ENCODE measurements at places on chromosomes 5 and 9.

GRCh38 chr5:139667730-139668063, 19.5 kb downstream of the CXXC5 start:
- no peak for DNase-seq

DNA sequence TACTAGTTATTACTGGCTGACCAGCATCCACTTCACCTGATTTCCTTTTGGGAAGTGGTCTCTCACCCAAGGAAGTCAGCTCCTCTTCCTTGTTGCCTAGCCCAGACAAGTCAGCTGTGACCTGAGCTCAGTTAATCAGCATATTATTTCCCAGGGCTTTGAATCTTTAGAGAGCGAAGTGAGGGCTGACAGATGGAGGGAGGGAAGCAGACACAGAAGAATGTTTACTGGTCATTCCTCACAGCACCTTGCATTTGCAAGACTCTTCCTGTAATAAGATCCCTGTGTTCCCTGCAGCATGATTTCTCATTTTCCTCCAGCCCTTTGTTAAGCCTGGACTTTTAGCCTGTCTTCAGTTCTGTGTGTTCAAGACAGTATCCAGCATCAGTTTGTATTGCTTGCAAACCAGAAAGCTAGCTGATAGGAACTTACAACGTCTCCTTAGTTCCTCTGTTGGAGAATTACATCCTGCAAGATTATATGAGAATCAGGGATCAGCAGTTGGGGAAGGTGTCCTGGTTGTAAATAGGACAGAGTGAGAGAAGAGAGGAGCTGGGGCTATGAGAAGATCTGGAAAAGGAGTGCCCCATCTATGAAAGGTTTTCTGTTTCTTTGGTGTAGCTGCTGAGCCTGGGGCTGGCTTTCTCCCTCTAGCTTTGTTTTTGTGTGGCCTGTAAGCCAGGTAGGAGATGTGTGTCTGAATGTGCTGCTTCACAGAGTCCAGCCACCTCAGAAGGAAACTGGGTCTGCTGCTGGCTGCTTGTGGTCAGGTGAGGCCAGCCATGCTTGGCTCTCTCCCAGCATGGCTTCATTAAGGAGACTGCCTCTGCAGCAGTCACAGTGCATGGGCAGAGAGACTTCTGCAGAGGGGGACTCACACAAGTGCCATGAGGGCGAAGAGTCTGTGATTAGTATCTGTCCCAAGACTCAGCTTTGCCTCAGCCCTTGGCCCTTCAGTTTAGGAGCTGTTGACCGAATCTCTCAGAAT, 50.3 kb downstream of the MAN2A1 start:
- no peak for DNase-seq

DNA sequence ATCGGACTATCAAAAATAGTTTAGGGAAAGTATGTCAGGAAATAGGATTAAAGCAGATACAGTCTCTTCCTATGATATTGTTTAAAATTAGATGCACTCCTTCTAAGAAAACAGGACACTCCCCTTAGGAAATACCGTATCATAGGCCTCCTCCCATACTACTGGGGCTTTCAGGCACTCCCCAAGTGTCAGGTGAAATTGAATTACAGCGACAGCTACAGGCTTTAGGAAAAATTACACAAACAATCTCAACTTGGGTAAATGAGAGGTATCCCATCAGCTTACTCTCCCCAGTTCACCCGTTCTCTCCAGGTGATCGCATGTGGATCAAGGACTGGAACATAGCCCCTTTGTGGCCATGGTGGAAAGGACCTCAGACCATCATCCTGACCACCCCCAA, 110.4 kb upstream of the EPB41L4A start:
- DNase-seq = no peak

DNA sequence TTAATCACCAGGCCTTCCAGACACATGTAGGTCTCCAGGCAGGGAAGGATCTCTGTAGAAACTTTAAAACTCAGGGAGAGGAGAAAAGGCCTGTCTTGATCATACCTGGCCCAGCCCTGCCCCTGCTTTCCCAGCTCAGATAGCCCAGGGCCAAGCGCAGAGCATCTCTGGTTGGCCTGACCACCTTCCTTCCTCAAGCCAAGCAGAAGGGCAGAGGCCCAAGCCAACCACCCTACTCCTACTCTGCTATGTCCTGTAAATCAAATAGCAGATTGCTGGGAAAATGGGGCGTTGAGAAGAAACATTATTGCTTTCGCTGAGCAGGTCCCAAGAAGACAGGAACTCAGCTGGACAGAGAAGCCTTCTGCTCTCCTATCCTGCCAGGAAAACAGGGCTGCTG, 14.3 kb downstream of the ENHO start:
- no peak for DNase-seq

- peak; percentile 8 for DNase-seq
Measured at GRCh38 chr5:76790632-76791290, 28.1 kb upstream of the F2RL1 start.

DNA sequence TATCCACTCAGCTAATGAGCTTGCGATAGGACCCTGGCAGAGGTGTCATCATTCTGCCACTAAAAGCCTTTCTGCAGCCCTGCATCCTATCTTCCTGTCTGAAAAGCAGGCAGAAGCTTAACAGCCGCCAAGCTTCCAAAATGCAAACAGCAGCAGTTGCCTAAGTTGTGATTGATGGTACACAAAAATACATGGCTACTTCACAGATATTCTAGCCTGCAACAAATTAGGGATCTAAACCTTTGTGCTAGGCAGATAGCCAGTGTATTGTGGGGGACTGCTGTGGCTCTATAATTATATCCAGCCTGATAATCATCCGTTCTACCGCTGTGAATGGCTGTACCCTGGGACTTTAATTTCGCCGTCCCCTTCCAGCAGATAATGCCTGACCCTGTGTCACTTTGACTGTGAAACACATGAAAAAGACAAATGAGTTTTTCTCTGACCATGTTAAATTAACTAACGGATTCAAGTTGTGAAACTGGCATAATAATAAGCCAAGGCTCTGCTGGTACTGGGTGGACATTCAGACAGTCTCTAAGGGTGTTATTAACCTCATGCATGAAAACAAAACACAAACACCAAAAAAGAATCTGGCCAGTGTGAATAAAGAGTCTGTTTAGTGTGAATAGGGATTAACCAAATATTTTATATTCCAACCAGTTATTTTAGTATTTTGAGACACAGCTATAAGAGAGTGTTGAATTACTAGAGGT, 45.9 kb downstream of the SEMA6A start:
- no peak for DNase-seq

DNA sequence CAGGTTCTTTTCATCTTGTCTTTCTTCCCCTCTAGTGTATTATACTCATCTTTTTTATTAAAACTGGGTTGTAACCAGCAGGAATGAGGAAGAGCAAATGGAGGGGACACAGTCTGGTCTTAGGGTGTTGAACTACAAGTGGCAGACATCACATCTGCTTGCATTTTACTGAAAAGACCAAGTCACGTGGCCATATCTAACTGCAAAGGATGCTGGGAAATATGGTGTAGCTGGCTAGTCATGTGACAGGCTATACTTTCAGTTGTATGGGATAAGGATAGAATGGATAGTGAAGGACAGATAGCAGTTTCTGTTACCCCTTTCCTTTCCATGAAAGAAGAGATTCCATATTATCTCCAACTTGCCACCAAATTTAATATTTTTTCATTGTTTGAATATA, 13.0 kb upstream of the FGD3 start:
- DNase-seq = no peak

DNA sequence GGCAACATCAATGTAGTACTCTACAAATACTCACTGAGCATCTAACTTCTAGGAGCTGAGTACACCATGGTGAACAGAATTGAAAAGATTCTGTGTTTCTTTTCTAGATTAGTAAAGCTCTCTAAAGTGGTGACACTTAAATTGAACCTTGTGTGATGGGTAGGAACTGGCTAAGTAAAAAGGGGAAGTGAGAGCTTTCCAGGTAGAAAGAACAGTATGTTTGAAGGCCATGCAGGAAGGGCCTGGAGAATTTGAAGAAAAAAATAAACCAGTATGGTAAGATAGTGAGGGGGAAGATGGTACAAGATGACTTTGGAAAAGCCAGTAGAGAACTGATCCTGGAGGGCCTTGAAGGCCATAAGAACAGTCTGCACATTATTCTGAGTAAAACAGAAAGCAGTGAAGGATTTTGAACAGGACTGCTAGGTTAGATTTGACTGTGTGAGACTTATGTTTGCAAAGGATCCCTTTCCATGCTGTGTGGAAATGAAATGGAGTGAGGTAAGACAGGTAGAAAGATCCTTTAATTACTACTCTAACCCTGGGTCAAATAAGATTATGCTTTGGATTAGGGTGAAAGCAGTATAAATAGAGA, 46.7 kb upstream of the UBQLN1 start:
- no peak for DNase-seq

- no peak for DNase-seq
Measured at GRCh38 chr9:72220589-72220988, 71.3 kb downstream of the GDA start.

GRCh38 chr9:84512493-84512892, 157.0 kb upstream of the NTRK2 start:
- no peak for DNase-seq

- DNase-seq = no peak
Measured at GRCh38 chr5:15446552-15446951, 53.4 kb upstream of the FBXL7 start.

- DNase-seq = no peak
Measured at GRCh38 chr5:38404667-38405276, 146.4 kb downstream of the EGFLAM start.

DNA sequence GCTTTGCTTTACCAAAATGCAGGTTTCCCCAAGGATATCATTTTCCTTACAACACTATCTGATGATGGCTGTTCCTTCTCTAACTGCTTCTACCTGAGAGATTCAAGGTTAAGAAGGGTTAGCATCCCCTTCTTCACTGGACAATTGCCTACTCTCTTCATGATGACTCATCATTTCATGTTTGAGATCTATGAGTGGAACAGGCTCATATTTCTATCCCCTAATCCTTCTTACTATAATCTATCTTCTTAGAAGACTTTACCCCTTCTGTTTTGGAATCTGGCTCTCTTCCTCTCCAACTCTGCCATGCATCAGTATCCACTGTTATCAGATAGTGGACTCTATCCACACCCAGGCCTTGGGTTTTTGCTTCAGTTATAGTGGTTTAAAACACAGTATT, 54.3 kb downstream of the NR3C1 start:
- DNase-seq = no peak

DNA sequence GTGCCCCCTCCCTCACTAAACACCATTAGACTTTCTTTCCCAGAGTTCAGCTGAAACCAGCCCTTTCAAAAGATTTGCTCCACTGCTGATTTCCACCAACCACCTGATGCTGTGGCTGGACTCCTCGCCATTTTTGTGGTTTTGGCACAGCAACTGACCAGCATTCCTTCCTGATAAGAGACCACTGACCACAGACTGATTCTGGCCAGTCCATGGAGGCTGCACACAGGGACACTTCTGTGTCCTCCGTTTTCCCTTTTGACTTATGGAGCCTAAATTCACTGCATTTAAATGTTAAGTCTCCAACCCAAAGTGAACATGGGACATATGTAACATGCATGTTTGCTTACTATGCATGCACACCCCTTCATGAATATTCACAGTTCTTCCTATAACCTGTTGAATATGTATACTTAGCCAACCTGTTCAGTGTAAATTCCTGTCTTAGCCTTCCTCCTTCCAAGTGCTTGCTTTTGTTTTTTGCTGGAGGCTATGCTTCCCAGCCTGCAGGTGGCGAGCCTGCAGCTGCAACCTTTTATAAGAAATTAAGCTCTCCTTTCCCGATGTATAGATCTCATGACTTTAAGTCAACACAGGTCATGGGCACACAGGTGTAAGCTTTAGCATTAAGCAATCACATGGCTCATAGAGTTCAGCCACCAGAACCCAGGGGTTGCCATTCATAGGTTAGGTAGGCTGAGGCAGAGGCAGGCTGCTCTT, 78.7 kb downstream of the ACTL7B start:
- no peak for DNase-seq

- no peak for DNase-seq
Measured at GRCh38 chr5:33852319-33852718, 39.5 kb downstream of the ADAMTS12 start.

- no peak for DNase-seq
Measured at GRCh38 chr5:6517510-6517909, 68.9 kb downstream of the UBE2QL1 start.

DNA sequence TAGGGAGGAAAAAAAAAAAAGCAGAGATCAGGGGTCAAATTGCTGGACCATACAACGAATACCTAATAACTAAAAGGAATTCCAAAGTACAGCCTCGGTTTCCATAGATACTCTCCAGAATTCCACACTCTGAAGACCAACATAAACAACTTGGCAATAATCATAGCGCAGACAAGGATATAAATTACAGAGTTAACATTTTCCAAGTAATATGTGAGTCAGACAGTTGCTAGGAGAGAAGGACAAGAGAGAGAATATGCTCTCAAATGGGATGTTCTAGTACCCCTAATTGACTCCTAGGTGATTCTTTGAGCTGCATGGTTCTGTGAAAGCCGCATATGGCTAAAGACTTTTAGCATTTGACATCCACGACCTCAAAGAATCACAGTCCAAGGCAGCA, 165.2 kb downstream of the FRMD3 start:
- DNase-seq = no peak

GRCh38 chr5:164277720-164278119, 772.3 kb downstream of the MAT2B start:
- DNase-seq = no peak

GRCh38 chr9:130962418-130963316, 23.6 kb upstream of the FIBCD1 start:
- DNase-seq = no peak

- DNase-seq = no peak
Measured at GRCh38 chr9:103242025-103242424, 246.9 kb downstream of the CYLC2 start.

DNA sequence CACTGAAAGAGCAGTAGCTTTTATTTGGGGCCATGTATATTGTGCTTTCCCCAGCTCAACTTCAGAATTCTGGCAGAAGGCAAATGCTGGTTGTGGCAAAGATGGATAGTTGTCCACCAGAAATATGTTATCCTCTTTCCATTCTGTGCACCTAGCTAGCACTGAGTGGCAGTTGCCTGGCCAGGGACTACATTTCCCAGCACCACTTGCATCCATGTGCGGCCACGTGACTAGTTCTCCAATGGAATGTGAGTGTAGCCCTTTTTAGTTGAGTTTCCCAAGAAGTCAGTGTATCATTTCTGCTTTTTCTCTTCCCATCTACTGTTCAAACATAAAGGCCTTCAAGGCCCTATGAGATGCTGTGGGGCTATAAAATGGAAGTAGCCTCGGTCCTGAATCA, 354.0 kb upstream of the CLINT1 start:
- DNase-seq = no peak

GRCh38 chr5:143920772-143921171, 108.8 kb downstream of the HMHB1 start:
- no peak for DNase-seq

GRCh38 chr5:1324301-1324700, 20.6 kb downstream of the CLPTM1L start:
- no peak for DNase-seq

DNA sequence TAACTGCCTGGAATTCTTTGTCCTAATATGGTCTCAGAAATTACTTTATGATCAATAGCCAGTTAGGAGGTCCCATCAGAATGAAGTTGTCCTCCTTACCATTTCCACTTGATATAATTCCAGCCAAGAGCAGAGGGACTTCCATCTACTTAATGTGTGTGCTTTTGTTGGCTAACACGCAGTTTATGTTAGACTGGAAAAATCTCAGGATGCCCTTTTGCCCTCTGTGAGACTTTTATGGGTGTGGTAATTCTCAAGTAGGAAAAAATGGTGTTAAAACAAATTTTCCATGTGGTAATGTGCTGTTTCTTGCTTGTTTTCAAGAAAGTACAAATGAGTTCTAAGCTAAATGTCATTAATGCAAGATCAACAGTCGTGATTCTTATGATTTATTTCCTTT, 327.1 kb downstream of the MTRR start:
- DNase-seq = no peak
